ENCODE measurements at places on chromosomes 4 and X.

DNA sequence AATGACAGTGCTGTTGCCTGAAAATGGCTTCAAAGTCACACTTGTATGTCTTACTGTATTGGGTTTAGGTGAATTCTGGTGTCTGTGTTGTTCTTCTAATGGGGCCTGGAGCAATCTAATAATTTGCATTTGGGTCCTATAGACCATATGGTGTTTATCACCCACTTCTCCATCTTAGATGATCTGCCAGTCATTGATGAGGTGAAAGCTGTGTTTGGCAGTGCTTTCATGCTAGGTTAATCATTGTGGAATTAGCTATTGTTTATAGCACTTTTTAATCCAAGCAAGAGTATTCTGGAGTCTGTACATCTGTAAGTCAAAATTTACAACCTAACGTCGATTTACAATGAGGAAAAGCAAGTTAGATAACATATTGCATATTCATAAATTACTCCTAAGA, 572.2 kb upstream of the MAGEB2 start:
- no peak for DNase-seq

GRCh38 chr4:25343671-25344070, 31.1 kb downstream of the ZCCHC4 start:
- no peak for DNase-seq

DNA sequence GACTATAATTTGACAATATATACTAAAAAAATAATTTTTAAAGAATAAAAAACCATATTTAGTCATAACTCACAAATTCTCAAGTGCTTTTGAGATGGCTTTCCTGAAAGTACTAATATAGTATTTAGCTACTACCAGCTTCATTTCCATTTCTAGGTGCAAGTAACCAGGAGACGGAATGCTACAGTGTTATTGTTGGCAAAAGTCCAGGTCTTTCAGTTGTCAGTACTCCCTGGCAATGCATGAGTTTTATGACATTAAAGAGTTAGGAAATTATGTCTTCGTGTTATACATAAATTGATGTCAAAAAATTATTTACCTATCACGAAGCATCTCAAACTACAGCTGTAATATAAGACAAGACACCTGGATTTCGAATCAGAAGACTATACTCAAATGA, 45.0 kb downstream of the TMEM47 start:
- DNase-seq: no peak

- DNase-seq: no peak
These were observed 372.5 kb downstream of the AFF2 start for GRCh38 chrX:148872881-148873280.

DNA sequence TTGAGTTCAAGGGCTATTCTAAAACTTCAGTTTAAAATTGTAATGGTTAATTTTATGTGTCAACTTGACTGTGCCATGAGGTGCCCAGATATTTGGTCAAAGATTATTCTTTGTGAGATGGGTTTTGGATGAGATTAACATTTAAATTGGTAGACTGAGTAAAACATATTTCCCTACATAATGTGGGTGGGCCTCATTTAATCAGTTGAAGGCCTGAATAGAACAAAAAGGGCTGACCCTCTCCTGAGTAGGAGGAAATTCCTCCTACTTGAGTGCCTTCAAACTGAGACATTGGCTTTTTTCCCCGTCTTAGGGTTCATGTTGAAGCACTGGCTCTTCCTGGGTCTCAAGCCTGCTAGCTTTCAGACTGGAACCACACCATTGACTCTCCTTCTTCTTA, 89.6 kb upstream of the FAM9A start:
- no peak for DNase-seq

GRCh38 chr4:66797608-66798007, 747.7 kb downstream of the CENPC start:
- DNase-seq: no peak

DNA sequence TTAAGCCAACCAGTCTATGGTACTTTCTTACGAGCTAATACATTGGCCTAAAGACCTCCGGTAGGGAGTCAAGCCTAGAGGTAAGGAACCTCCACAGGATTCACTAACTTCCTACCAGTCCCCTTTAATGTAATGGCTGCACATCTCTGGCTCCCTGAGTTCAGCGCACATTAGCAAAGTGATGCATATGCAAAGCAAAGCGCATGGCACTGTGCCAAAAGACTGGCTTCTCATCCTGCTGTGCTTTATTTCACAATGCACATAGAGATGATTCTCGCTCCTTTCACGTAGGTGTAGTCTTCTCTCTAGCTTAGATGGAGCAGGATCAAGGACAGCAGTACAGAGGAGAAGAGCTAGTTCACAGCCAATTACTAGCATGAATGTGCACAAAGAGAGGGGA, 14.6 kb upstream of the CLTRN start:
- DNase-seq: no peak

- no peak for DNase-seq
These were observed 6.4 kb downstream of the C4orf54 start for GRCh38 chr4:99651016-99651769.

DNA sequence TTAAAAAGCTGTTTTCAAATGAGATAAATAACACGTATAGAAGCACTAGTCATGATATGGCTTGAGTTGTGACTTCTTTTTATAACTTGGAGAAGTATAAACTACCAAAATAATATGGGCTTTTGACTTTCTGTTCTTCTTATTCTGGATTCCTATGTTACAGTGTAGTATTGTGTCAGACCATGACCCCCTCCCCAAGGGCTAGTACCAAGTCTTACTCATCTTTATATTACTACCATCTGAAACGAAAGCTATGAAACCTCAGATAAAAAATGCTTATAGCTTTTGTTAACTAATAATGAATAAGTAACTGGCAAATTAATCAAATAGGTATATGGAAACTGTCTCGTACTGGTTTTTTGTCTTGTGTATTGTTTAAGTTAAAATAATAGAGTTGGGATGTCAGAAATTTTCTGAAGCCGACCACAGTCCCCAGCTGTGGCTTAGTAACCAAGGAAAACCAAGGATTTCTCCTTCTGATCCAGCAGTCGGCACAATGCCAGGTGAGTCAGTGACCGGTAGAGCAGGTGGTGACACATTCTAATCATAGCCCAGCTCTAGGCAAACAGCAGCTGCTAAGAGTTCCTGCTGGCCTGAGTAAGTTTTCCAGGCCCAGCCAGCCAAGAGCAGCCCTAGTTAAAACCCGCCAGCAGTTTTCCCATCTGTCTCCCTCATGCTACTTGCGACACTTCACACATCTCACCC, 163.3 kb upstream of the PRDX4 start:
- peak; percentile 59 for DNase-seq

DNA sequence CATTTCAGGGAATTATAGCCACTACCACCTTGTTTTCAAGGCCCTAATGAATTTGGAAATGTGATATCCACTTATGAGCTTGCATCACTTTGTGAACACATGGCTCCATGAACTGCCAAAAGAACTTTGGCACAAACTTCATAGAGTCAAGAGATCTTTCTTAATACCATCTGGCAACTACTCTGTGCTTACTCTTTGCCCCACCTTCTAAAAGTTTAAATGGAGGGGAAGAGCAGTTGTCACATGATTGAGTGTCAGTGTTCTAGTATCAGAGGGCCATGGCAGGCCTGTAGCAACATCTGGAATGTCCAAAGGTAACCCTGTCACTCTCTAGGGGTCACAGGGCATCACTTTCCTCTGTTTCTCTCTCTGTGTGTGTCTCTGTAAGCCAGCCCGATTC, 2.6 kb upstream of the ADH1B start:
- DNase-seq: no peak

- DNase-seq: no peak
These were observed 55.9 kb downstream of the CPLX1 start for GRCh38 chr4:770022-770421.

DNA sequence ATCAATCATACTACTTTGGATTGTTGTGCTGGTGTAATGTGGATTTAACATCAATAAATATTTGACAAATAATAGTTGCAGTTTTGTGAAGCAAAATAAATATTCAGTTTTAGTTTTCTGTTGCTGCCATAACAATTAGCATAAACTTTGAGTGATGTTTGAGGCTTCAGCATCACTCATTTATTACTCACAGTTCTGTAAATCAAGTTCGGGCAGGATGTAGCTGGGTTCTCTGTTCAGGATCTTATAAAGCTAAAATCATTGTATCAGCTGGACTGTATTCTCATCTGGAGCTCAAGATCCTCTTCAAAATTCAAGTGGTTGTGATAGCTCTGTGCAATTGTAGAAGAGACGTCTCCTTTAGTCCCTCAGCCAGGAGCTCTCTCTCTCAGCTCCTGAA, 81.7 kb downstream of the CBR4 start:
- DNase-seq: no peak
